ENCODE measurements at places on chromosomes 3 and 15.

GRCh38 chr3:149145974-149146373, 16.5 kb downstream of the HPS3 start:
- DNase-seq, result peak; percentile 7

- no peak for DNase-seq
These were observed 97.3 kb downstream of the SLCO3A1 start for GRCh38 chr15:91950631-91951329.

DNA sequence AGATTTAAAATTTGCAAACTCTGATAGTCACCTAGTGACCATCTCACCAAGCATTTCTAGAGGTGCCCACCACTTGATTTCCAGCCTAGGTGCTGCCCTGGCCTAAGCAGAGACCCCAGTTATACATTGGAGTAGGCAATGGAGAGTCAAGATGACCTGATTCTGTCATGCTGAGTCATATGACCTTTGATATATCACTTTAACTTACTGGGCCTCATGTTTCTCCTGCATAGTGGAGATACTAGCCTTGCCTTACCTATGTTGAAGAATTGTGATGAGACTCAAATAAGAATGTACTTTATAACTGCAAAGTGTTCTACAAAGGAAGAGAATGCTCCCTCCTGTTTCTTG, 75.5 kb upstream of the XCR1 start:
- no peak for DNase-seq

DNA sequence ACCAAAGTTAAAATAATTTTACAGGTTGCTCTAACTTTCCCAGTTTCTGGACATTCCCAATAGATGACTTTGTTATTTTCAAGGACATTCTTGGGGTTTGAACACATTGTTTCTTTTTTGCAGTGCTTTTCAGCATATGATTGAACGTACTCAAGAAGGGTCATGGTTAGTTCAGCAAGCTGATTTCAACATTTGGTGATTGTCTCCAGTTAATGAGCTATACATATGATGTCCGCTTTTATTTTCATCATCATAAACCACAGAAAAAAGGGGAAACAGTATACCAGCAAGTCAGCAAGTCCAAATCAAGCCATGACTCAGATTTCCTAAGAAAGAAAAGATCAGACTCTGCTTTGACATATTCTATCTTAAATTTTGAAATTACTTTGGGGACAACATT, 69.4 kb downstream of the B3GALNT1 start:
- DNase-seq, result no peak

DNA sequence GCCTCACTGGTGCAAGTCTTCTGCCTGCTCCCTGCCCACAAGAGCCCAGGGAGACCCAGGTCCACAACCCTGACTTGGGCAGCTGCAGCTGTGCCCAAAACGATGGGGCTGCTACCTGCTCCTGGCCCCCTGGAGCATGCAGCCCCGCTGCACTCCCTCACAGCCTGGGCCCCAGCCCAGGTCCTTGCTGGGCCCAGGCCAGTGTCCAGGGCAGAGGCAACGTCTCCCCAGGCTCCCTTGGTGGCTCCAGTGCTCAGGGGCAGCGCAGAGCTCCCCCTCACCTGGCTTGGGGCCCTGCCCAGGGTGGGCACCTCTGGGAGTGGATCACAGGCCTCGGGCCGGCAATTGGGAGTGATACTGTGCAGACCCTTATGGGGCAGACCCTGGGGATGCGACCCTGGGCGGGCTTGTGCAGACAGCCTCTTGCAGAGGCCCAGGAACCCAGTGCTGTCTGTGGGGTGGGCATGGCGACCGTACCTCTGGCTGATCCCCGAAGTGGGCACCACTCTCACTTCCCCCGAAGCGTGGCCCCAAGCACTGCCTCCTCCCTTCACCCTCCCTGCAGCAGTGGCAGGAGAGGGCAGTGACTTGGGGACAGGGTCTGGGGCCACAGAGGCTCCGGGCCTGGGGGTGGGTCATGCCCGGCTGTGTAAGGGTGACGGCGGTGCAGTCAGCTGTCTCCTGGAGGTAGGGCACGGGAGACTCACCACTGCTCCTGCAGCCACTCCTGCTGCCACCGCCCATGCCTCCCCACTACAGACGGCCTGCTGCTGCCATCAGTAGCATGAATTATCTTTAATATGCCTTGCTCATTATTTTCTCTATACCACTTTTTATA, 255.9 kb downstream of the DOCK3 start:
- DNase-seq, result no peak

GRCh38 chr3:37320276-37320675, 145.9 kb upstream of the LRRFIP2 start:
- no peak for DNase-seq

GRCh38 chr3:184336547-184337398, 627 bp upstream of the FAM131A start:
- DNase-seq, result no peak

GRCh38 chr3:141255137-141255845, 23.7 kb downstream of the PXYLP1 start:
- DNase-seq, result no peak

- no peak for DNase-seq
These were observed 37.9 kb upstream of the LRTM1 start for GRCh38 chr3:54965746-54966145.

DNA sequence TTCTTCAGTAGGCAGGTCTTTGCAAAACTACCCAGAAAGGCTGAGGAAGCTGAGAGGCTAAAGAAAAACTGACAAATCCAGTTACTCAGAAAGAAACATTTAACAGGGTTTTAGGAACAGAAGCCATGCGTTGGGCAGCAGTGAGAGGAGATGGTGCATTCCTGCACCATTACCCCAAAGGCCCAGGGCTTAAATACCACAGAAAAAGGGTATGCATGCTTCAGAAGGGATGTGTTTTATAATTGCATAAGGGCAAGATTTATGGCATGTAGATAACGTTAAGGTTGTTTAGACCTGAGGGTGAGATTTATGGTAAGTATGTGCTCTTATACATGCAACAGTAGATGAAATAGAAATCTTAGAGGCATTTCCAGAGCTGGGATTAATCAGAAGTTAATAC, 10.0 kb downstream of the C3orf52 start:
- DNase-seq, result no peak

GRCh38 chr3:27641888-27642601, 80.1 kb downstream of the EOMES start:
- DNase-seq, result no peak

DNA sequence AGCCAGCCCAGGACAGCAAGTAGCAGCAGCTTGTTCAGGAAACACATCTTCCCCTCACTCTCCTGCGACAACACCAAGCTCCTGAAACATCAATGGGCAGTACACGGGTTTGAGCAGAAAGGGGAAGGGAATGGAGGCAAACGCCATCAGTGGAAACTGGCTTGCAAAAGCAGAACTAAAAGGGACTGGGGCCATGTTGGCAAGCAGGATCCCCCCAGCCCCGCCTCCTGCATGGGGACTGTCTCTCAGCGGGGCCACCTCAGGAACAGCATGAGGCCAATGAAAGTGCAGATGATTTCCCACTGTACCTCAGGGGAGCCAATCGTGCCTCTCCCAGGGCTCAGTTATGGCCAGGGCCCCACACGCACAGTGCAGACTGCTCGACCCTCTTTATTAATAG, 6.8 kb downstream of the CDAN1 start:
- DNase-seq, result no peak

DNA sequence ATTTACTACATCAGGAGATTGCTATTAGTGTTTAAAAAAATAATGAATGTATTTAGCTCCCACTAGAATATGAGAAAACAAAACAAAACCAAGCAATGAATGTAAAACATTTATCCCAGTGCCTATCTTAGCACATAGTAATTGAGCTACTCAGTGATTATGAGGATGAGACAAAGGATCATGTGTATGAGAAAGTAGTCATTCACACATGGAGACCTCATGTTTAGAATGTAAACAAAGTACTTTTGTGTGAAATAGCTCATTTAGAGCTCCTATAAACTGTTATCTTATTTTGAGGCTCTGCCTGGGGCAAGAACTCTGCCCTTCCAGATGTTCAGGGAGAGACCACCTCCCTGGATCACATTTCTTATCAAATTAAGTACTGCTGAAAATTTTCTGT, 236.8 kb downstream of the LRRN1 start:
- no peak for DNase-seq

- DNase-seq, result no peak
These were observed 54.9 kb downstream of the STARD5 start for GRCh38 chr15:81268881-81269601.

DNA sequence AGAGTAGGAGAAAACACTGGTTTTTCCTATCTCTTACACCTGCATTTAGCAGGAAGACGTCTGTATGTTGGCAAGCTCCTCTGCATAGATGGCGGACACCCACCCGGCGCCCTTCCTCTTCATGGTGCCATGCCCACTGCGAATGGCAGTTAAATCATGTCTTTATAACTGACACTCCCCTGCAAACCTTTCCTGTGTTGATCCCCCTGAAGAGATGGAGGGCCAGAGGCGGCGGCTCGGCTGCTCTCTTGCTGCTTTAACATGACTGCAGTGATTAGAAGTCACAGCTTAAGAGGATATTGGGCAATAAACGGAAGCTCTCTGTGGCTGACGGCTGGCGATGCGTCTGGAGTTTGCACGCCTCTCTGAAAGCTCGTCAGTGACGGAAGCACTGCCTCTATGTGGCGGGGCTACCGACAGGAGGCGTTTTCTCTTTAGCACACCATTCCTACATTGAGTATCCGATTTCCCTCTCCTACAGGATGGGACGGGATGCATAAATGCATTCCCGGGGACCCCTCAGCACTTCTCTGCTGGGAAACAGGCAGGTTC, 25.5 kb upstream of the SNRPA1 start:
- DNase-seq, result peak; percentile 67

DNA sequence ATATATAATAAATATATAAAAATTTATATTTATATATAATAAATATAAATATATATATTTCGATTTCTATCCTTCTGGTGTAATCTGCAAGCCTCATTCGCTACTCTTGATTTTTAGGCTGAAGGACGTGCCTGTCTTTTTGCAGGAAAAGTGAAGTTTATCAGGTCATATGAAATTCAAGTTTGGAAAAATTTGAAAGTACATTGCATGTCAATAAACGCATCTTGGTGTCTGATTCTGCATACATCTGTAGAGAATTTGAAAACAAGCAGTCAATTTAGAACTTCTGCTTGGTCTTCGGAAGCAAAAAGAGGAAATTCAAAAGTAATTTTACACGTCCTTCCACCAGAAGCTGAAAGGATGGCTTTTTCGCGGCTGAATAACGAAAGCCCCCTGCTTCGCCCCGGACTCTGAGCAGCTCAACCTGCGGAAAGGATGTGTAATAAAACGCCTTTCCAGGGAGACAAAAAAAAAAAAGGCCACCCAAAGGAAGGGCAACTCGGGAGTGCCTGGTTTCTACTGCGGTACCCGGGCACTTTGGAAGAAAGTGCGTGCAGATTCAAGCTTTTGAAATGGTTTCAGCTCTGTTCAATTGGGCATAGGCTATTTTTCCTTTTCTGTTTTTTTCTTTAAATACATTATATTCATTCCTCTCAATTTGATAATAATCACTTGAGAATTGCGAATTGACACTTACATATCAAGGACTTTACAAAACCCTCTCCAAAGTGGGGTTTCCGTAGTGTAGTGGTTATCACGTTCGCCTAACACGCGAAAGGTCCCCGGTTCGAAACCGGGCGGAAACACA, 1.5 kb upstream of the MYNN start:
- DNase-seq, result peak; percentile 77

- DNase-seq, result peak; percentile 78
These were observed 124.1 kb upstream of the RASGRP1 start for GRCh38 chr15:38688761-38689160.

GRCh38 chr3:112489674-112490479, 9.4 kb downstream of the BTLA start:
- DNase-seq, result no peak

DNA sequence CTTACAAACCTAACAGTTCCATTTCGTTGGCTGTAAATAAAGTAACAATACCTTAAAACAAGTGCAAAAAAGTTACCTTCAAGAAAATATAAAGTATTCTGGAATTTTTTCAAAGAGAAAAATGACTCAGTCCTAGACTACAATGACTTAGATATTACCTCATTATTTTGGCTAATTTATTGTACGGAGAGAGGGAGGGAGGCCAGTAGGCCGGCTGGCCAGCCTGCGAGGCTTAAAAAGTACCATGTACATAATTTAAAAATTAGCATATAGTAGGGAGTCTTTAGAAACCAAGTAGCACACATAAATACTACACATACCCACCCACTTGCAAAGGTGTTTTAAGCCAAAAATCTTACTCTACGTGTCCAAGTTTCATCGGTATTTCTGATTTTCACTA, 41.9 kb upstream of the MAP4 start:
- DNase-seq, result no peak

DNA sequence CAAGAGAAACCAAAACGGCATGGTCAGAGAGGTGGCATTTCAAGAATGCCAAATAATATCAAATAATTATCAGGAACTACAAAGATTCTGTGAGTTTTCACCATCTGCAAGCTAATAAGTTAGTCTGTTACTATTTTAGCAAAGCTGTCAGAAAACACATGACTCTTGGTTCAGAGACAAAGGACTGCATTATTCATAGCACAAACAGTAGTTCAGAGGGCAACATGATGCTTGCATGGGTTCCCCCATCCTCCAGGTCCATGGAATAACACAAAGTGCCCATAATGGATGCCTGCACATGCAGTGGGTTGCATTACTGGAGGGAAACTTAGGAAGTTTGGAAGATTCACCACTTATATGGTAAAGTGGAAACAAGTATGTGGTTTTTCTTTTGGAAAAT, 228.8 kb upstream of the ALCAM start:
- no peak for DNase-seq

GRCh38 chr15:97866959-97867358, 93.5 kb upstream of the ARRDC4 start:
- no peak for DNase-seq

DNA sequence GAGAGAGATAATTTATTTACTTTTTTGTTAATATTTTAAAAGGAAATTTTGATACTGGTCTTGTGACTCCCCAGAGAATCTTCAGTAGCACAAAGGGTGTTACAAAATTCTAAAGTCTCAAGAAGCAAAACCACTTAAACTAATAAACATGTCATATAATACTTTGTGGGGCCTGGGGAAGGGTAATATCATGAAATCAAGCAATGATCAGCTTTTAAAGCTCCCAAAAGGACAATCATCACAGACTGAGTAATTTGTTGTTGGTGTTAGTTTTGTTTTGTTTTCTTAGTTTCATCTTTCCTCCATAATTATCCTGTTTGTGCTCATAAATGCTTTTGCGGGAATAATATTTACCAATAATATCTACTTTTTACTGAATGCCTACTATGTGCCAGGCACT, 55.0 kb downstream of the TMEM212 start:
- DNase-seq, result no peak

- DNase-seq, result peak; percentile 44
These were observed 244.1 kb downstream of the SLCO3A1 start for GRCh38 chr15:92097474-92098178.

DNA sequence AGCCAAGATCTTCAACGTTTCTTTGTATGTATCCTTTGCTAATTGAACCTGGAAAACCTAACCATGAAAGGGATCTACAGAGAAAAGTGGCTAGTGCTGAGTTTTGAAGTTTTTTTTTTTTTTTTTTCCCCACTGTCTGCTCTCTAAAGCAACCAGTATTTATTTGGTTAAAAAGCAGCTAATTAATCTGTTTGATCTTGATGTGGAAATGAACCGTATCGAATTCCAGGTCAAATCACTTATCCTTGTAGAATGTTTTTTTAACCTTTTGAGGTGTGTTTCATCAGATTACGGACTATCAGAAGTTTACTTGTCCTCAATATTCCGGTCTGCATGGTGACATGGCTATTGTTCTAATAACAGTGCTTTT, 117.2 kb downstream of the FNDC3B start:
- DNase-seq, result no peak

GRCh38 chr3:157669416-157669815, 166.2 kb upstream of the VEPH1 start:
- no peak for DNase-seq

Data from CD4-positive, alpha-beta T cell treated with Interleukin-6 at 100 ng/mL for 8 hours (primary cell).